HepG2 (cell line): ENCODE measurements at places on chromosomes 4 and X. TPM values are rescaled to one million over a fixed set of nuclear protein-coding genes. Genes with fewer than 3 reads are reported as not detected.

DNA sequence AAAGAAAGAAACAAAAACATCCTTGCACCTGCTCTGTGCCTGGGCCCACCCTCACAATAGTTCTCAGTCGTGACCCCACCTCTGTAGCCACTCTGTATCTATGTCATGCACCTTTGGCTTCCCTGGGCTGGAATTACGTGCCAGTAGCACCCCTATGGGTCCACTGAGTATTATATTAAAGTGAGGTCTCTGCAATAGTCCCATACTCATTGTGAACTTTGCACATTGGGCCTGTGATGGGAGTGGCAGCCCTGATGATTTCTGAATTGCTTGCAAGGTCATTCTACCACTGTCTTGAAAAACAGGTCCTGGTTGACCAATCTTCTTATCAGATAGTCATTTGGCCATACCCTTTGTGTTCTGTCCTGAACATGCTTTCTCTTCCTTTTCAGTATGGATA, 1012.1 kb downstream of the RAB28 start:
- peak; percentile 8 for DNase-seq

Gene ZGRF1
- total RNA-seq: 14.0 and 15.9 TPM in 2 replicates

Gene TENM3
- 0.04 TPM in 1 of 2 replicates, not detected in the other for total RNA-seq

Gene ARL9
- total RNA-seq: not detected in 2 replicates

DNA sequence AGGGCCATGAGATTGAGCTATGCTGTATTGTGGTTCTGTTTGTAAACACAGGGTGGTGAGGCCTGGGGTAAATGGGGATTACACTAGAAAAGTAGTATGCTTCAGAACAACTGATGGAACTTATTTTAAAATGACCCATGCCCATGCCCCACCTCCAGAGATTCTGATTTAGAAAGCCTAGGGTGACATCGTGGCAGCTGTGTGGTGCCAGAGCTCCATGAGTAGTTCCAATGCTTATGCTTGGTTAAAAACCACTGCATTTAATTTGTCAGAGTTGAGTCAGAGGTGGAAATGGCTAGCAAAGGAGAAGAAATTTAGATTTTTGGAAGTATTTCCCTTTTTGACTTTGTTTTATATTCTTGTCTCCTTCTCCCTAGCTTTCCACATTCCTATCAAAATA, 63.4 kb upstream of the PDE5A start:
- DNase-seq: no peak

DNA sequence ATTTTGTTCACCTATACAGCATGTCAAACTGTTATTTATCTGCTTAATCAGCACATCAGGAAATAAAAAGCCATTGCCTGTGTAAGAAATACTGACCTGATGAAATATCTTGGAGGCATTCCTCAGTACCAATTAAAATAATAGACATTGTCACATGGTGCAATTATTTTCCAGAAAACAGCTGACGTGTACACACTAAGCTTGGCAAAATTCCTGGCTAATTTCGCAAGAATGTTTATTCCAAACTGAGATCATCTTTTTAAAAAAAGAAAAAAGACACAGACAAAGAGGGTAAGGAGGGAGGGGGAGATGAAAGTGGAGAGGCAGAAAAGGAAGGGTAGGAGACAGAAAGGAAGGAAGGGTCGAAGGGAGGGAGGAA, 61.9 kb upstream of the NFKB1 start:
- peak; percentile 33 for DNase-seq

Gene ITIH6
- total RNA-seq: not detected in 2 replicates

- no peak for DNase-seq
These were observed 112.8 kb upstream of the ATXN3L start for GRCh38 chrX:13432414-13433297.

- no peak for DNase-seq
These were observed 47.2 kb upstream of the RPS6KA3 start for GRCh38 chrX:20313899-20314298.

- DNase-seq: no peak
These were observed 26.7 kb upstream of the CLDN34 start for GRCh38 chrX:9940421-9940820.

DNA sequence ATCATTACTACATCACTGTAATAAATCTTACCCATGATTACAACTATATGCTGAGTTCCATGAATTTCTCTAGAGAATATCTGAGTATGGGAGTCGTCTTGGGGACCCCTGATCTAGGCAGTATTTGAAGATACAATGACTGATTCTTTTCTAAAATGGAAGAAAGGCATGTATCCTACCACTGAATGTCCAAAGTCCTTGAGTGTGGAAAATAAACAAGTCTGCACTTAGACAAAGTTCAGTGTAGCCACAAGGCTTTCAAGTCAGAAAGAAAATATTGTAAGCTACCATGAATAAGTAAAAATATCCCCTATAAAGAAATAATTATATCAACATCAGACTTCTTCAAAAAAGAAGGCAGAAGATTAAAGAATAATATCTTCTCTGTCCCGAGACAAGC, 42.4 kb downstream of the ZNF674 start:
- peak; percentile 27 for DNase-seq

Gene STAP1
- total RNA-seq: not detected in 2 replicates

DNA sequence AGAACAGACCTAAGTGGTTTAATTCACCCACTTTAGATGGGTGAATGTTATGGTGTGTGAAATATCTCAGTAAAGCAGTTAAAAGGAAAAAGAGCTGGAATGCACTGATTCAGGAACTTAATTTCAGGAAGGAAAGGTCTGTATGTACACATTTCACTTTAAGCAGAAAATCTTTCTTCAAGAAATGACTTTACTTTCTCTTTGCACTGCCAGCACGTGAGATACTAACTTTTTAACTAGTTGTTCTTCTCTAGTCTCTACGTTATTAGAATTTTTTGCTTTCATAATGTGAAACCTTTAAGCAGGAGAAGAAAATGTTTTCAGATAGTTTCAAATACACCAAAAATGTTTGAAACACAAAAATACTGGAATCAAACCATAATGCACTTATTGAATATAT, 18.8 kb downstream of the C4orf46 start:
- no peak for DNase-seq

DNA sequence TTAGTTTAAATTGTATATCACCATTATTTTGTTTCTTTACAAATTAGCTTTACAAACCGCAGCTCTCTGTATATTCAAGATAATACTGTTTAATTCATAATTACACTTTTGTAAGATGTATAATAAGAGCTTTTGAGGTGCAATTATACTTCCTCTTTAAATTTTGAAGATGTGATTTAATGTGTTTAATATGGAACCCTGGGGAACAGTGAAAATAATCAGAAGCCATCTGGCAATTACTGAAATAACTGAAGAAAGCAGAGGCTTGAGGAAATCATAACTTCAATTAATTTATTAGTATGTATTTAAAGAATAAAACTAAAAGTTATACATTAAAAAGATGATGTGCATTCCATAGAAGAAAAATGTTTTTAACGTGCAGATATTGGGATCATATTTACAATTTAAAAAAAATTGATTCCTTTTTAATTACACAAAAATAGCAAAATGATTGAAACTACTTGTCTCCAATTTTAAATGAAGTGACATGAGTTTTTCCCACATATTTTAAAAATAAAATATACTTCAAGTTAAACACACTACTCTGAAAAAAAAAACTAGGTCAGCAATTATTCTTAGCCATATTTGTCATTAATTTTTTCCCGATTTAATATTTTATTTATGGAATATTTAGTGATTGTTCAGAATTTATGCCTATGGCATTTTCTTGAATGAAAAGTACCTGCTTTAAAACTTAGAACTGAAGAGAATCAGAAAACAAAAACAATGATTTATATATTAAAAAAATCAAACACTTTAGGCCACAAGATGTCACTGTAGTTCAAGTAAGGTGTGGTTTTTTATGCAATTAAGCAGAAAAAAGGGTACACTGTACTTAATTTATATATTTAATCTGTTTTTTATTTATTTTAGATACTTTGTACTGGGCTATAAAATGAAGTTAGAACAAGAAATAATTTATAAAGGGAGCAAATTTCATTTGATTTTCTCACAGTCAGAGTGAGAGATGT, 942.7 kb upstream of the NDST4 start:
- no peak for DNase-seq

Gene PNMA6A
- 0.08 and 0.11 TPM in 2 replicates for total RNA-seq

- no peak for DNase-seq
These were observed 201.1 kb upstream of the BCOR start for GRCh38 chrX:40298572-40299479.

Gene SSX3
- not detected in 2 replicates for total RNA-seq

DNA sequence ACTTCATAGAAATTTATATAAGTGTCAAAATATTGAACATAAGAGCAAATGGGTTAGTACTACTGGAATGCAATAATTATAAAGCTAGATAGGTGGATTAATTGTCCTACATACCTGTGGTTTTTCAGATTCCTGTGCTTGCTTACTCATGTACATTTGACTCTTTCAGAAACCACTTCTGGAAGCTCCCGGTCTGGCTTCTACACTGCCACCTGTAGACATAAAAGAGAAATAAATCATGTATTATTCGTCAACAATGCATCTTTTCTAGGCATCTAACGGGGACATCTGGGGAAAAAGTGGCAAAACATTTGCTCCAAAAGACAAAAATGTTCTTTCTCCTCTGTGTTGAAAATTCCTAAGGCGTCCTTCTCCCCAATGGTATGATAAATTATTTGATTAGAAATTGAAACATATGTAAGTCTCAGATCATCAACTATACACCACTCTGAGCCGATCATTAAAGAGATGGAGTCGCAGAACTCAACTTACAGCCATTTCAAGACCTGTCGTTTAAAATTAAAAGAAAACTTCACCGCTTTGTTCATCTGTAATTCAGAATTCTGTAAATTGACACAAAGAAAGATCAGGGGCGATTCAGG, 648.7 kb upstream of the DIPK2B start:
- peak; percentile 61 for DNase-seq

DNA sequence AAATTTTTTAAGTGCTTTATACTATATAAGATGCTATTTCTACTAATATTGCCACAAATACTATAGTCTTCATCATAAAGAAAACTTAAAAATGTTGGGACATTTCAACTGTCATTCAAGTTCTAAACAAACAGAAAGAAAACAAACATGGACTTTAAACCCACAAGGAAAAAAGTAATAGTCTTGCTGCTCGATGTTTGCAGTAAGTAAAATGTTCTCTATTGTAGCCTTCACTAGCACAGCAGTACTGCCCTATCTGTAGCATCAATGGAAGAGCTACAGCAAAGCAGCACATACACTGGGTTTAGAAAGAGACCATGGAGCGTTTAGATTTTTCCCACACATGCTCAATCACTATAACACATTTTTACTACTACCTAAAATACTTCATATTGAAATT, 146.8 kb downstream of the KLHL13 start:
- DNase-seq: peak; percentile 28

Gene GAGE12E
- total RNA-seq: not detected in 2 replicates
